H1 (cell line): ENCODE measurements at places on chromosomes 2 and 18.

DNA sequence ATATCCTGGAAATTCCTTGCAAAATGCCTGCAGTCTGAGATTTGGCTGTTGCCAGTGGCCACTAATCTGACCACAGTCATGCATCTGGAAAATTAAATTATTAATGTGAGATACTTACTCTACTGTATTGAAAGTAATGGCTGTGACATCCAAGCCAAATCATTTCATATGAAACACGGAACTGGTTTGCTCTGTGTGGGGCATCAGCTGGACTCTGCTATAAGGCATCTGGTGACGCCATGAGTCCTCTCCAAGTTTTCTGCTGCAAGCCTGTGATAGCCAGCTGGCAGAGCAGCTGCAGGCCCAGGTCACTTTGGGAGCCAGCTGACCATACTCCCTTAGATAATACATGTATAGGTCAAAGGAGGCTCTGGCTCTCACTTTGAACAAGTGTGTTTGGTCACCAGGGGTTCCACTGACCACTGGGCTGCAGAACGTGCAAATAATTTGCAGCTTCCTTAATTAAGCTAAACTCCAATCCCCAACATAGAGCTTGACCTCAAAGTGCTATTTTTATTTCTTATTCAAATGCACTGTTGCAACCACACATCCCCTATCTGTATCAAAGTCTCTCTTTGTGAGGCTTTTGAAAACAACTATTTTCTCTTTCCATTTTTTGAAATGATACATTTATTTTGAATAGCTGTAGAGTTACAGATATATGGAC lies 152.9 kb downstream of the NCKAP5 start:
- no peak for DNase-seq

- no peak for DNase-seq
Observed at GRCh38 chr18:77366720-77367641, 117.3 kb downstream of the GALR1 start.

GRCh38 chr2:205903549-205904129 lies 182.3 kb downstream of the INO80D start:
- DNase-seq = no peak

DNA sequence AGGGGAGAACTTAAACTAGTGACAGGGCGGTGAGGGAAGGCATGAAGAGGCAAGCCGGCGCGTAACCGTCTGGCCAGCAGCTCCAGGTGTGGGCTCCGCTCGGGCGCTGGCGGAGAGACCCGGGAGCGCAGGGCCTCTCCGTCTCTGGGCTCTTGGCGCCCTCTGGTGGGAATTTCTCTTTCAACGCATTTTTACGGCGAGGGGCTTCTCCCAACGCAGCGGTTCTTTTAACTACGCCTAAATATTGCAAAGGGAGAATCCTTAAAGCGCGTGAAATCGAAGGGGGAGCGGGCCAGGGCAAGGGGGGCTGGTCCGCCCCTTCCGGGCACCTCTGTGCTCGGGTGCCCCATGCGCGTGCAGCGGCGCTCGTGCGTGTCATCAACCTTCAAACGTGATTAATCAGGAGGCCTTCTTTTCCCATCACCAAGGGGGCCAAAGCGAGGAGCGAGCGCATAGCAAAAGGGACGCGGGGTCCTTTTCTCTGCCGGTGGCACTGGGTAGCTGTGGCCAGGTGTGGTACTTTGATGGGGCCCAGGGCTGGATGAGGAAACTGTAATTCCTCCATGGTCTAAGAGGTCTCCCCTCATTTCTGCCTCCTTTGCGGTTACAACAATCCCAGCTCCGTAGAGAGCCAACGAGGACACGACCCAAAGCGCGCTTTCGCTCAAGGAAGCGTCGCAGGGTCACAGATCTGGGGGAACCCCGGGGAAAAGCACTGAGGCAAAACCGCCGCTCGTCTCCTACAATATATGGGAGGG lies 762 bp upstream of the GAD1 start:
- DNase-seq = peak; percentile 92
